Neuronal stem cell (in vitro differentiated cells): ENCODE measurements at places on chromosomes 4 and X.
A peak's percentile ranks its signal among the peaks of the same experiment; 100 is the strongest.

DNA sequence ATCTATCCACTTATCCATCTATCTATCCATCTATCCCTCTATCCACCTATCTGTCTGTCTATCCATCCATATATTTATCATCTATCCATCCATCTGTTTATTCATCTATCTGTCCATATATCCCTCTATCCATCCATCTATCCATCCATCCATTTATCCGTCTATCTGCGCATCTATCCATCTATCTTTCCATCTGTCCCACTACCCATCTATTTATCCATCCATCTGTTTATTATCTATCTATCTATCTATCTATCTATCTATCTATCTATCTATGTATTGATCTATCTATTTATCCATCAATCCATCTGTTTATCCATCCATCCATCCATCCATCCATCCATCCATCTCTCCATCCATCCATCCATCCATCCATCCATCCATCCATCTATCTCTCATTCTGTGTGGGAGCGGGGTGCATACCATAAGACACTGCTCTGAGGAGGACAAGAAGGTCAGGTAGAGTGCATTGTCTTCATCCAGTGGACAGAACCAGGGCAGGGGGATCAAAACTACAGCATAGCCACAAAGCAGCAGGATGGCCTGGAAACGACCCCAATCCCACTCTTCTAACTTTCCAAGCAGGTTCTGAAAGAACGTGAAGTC, 53.2 kb upstream of the ENPP6 start:
- DNase-seq = no peak

GRCh38 chr4:17283832-17284231, 228.1 kb downstream of the QDPR start:
- DNase-seq = no peak

DNA sequence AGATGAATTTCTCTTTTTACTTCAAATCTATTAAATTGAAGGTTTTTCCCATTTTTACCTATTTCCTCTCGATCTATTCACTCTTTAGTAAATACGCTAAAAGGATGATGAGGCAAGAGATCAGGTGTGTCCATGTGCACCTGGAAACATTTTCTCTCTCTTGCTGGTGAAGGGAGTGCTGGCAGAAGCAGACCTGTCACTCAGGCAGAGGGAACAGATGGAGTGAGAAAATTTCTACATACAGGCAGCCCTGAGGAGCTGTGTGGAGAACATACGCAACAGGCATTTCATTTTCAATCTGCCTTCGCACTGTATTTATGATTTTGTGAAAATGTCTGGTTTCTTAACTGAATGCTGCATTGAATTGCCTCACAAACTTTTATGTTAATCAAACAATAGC, 249.5 kb downstream of the GPM6A start:
- no peak for DNase-seq

- no peak for DNase-seq
Measured at GRCh38 chr4:81845761-81846160, 374.1 kb upstream of the RASGEF1B start.

DNA sequence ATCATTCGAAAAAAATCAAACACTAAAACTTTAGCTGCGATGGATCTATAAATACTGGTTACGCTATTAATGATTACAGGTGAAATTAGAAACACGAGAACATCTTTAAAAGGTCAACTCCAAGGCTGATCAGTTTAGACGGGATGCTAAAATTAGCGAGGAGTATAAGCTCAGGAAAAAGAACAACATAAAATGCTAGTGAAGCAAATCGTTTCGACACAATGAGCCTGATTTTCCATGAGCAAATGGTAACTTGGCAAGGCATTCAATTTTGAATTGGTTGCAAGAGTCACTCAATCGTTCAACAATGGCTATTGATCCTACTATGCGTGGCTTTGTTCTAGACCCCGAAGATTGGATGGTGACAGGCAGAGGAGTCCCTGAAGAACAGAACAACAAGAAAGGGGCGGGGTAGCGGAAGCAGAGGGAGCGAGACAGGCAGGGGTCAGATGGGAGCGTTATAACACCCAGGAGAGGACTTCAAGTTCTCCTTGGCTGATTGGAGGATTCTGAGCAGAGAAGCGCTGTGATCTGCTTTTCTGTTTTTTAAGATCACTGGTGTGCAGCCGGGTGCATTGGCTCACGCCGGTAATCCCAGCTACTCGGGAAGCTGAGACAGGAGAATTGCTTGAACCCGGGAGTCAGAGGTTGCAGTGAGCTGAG, 146.5 kb downstream of the RBM47 start:
- no peak for DNase-seq

DNA sequence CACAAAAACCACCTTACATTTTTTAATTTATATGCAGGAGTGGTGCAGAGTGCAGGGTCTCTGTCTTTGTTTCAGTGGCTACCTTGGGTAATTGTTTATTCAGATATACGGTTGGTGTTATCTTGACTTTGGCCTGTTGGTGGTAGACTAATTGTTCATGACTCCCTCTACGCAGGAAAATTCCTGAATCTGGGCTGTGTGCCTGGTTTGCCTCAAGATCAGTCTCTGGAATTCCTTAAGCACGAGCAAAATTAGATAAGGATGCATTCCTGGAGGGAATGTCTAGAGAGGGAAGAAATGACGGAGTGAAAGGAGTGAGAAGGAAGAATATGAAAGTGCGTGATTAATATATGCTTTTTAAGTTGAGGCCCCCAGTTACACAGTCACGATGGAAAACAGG, 576.9 kb upstream of the PCDH10 start:
- no peak for DNase-seq

DNA sequence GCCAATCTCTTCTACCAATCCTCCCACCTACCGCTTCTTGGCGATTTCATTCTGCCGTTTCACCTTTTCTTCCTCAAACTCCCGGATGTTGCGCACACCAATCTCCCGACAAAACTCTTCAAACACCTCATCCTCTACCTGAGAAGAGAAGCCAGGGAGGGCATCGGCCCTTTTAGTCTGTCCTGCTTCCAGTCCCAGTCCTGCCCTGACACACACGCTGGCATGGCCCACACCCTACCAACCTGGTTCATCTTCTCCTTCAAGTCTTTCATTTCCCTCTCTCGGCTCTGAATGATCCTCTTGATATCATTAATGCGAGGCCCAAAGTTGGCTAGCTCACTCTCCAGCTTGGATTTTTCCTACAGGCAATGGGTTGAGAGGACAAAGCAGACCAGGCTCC, 18.9 kb downstream of the SMC1A start:
- no peak for DNase-seq

DNA sequence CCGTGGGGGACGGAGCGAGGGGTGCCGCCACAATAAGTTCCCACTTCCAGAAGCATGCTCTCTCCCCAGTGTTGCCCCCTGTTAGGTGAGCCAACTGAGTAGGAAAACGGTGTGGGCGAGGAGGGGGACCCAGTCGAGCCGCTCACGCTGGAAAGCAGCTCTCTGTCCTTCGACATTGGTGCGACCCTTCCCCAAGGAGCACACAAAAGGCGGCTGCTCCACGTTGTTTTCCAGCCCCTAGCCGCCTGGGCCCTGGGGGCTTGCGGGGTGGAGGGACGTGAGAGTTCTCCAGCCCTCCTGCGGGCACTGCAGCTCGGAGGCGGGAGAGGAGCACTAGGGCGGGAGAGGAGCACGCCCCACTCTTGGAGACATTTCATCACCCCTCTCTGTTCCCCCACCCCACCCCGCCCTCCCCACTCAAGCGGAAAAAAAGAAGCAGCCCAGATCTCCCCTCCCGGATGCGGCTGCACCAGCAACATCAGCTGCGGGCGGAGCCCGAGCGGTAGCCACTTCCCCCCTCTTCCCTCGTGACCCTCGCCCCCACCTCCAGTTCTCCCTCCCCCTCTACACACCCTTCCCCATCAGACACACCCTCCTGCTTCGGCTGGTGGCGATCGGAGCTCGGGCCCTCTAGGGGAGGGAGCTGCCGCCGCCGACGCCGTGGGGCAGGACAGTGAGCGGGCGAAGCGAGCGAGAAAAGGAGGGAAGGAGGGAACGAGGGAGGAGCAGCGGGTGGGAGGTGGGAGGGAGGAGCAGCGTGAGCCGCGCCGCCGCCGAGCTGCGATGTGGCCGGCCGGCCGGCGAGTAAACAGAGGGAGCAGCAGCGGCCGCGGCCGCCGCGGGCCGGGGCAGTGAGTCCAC, at the start of gene DOCK11:
DOCK11 (plus strand) TSS at position 755 of the 861 bp plus-strand sequence. CDS start 157 bp downstream, outside the sequence.
- DNase-seq = peak; percentile 79

- no peak for DNase-seq
Measured at GRCh38 chr4:169661761-169662160, 41.4 kb downstream of the CLCN3 start.

DNA sequence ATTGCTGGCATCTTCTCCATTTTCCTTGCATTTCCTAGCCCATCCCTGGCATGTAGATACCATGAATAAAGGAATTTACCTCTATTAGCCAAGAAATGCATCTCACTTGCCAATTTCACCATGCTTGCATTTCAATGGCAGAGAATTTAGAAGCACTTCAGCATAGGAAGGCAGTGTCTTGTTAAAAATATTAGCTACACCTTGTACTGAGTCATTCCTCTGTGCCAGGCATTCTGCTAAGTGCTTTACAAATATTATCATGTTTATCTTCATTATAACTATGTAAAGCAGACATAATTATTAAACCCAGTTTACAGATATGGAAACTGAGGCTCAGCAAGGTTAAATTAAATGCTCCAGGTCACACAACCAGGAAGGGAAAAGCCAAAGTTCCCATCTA, 138.2 kb downstream of the NPNT start:
- no peak for DNase-seq

DNA sequence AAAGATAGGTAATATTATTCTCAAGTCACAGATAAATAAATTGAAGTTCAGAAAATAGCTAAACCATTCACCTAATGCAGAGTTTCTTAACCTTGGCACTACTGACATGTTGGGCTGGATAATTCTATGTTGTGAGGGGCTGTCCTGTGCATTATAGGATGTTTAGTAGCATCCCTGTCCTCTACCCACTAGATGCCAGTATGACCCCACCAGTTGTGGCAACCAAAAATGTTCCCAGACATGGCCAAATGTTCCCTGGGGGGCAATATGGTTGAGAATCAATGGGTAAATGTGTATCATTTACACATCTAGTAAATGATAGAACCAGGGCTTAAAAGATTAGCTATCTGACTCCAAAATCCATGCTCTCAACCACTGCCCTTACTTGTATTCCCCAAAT, 140.9 kb downstream of the COL4A6 start:
- DNase-seq = no peak

DNA sequence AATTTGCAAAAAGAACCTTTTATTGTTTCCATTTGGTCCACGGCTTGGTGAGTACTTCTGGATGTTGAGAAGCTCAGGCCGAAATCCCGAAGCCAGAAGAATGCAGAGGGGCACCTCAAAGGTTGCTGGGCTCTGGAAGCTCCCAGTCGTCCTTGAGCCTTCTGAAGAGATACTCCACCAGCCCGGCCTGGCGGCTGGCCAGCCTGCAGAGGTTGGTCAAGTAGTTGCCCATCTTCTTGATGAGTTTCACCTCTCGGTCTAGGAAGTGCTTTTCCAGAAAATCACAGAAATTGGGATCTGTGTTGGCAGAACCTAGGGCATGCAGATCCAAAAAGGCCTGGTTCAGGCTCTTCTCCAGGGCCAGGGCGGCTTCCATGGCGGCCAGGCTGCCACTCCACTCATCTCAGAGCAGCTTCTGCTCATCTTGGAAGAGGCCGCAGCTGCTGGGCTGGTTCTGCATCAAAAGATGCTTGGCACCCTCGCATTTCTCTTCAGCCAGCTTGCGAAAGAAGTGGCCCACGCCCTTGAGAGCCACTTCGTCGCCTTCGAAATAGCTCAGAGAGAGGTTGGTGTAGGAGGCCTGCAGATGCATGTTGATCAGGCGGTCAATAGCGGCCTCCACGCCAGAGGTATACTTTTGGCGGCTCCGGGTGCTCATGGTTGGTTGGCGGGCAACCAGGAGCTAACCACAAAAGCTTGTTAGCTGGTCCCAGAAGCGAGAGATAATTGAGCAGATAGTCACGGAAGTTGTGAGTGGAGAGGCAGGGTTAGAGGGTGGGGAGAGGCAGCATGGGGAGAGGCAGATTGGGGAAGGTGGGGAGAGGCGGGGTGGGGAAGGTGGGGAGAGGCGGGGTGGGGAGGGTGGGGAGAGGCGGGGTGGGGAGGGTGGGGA, 76.5 kb upstream of the TSPAN7 start:
- DNase-seq = no peak

GRCh38 chr4:12791536-12791935, 692.6 kb downstream of the RAB28 start:
- DNase-seq = no peak

GRCh38 chr4:7649741-7650531, 215.2 kb upstream of the PSAPL1 start:
- DNase-seq = no peak

DNA sequence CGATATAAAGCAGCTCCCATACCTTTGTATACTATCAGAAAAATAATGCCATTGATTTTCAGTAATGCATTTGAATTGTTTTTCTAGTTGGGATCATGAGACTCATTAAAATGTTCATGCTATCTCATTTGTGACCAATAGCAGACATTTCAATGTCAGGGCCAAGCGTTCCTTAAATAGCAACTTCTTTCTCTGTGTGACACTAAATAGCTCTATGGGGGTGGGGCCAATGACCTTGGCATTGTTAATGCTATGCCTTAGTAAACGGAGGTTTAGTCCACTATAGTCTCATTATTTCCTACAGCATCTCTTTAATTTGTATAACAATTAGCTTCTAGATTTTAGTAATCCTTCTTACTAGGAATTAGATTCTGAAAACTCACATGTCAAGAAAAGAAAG, 48.6 kb upstream of the ARHGAP24 start:
- DNase-seq = no peak

- no peak for DNase-seq
Measured at GRCh38 chr4:189861101-189861500, 79.6 kb upstream of the FRG1 start.

- DNase-seq = peak; percentile 24
Measured at GRCh38 chr4:100849319-100849718, 331.5 kb upstream of the EMCN start.

DNA sequence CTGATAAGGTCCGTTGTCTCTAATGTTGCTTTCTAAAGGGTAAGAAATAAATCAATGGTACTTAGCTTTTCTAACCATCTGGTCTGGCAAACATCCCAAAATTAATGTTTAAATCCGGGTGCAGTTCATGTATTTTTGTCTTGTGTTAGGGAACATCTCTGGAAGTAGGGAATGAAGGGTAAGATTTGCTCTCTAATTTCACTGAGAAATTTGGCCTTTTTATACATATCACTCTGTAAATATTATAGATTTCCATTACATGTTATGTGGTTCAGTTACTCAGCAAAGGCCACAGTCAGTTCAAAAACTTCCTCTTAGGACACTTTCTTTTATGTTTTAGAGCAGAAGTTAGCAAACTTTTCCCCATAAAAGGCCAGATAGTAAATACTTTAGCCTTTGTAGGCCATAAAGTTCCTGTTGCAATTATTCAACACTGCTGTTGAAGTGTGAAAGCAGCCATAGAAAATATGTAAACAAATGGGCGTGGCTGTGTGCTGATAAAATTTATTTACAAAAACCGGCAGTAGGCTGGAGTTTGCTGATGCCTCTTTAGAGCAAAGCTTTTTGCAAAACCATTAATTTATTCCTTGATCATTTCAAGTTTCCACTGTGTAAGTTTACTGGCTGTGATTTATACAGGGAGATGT, 218.1 kb downstream of the ANTXR2 start:
- DNase-seq = no peak

GRCh38 chr4:89906777-89907521, 12.3 kb downstream of the MMRN1 start:
- DNase-seq = peak; percentile 6

GRCh38 chr4:183765251-183765911, 106.3 kb downstream of the TRAPPC11 start:
- no peak for DNase-seq

GRCh38 chrX:69303231-69303630, 138.0 kb upstream of the PJA1 start:
- DNase-seq = no peak

- DNase-seq = no peak
Measured at GRCh38 chrX:12245650-12246645, 107.7 kb downstream of the FRMPD4 start.

GRCh38 chr4:70691661-70692060, 3.3 kb downstream of the UTP3 start:
- DNase-seq = no peak
